ENCODE measurements at places on chromosomes 2 and 18. TPM values are rescaled to one million over a fixed set of nuclear protein-coding genes. Genes with fewer than 3 reads are reported as not detected.

The NEUROD1 gene
- total RNA-seq = not detected

DNA sequence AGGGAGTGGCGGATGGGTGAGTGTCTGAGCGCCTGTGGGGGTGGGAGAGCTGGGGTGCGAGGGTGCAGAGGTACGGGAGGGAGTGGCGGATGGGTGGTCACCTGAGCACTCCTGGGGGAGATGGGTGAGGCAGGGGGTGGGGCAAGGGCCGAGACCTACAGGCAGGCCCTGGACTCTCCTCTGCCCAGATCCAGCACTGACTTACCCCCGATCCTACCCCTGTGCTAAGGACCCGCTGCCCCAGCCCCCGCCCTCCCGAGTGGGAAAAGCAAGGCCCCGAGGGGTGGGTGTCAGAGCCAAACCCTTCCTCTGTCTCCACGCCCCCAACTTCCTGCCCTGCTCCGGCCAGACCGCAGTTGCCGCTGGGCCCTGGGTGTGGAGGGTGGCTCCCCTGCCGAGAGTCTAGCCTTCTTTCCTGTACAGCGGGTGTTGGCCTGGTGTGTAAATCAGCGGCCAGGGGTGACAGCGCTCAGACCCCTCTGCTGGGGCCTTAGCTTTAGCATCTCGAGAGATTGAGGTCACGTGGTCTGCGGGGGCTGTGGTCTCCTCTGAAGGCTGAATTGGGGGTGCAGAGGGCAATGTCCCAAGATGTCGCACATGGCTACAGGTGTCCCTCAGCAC, 12.5 kb downstream of the BOK start:
- no peak for DNase-seq

- DNase-seq = no peak
These were observed 32.0 kb downstream of the ERCC3 start for GRCh38 chr2:127261804-127262406.

GRCh38 chr2:55403256-55403998, 16.2 kb downstream of the CCDC88A start:
- no peak for DNase-seq

- DNase-seq = no peak
These were observed 22.6 kb downstream of the SNRPD1 start for GRCh38 chr18:21634588-21635199.

GRCh38 chr2:19580830-19581229, 222.4 kb upstream of the OSR1 start:
- DNase-seq = no peak

All from dermis microvascular lymphatic vessel endothelial cell (primary cell).